Hepatocyte (in vitro differentiated cells): ENCODE measurements at places on chromosomes 11 and 22.

- H3K4me3 ChIP-seq, result peak overlapping the region; percentile 31
- peaks cover 11% of the 10 kb centered on the region for H3K4me1 ChIP-seq
- H3K27ac ChIP-seq, result peak overlapping the region; percentile 95
- H3K27me3 ChIP-seq, result no peaks in the 10 kb centered on the region
- H3K36me3 ChIP-seq, result no peaks in the 10 kb centered on the region
- DNase-seq, result peak; percentile 55
Measured at GRCh38 chr11:66479394-66480116, 679 bp upstream of the DPP3 start.

- H3K36me3 ChIP-seq, result no peaks in the 10 kb centered on the region
- DNase-seq, result no peak
- no peak overlapping the region for H3K27ac ChIP-seq
- no peak overlapping the region for H3K4me3 ChIP-seq
- H3K27me3 ChIP-seq, result no peaks in the 10 kb centered on the region
Measured at GRCh38 chr11:88359541-88359940, 22.0 kb upstream of the CTSC start.

GRCh38 chr11:30919389-30920152, 333.4 kb upstream of the MPPED2 start:
- H3K4me3 ChIP-seq, result no peak overlapping the region
- peaks cover 3% of the 10 kb centered on the region for H3K27me3 ChIP-seq
- H3K27ac ChIP-seq, result no peak overlapping the region
- H3K4me1 ChIP-seq, result no peaks in the 10 kb centered on the region
- no peak for DNase-seq

DNA sequence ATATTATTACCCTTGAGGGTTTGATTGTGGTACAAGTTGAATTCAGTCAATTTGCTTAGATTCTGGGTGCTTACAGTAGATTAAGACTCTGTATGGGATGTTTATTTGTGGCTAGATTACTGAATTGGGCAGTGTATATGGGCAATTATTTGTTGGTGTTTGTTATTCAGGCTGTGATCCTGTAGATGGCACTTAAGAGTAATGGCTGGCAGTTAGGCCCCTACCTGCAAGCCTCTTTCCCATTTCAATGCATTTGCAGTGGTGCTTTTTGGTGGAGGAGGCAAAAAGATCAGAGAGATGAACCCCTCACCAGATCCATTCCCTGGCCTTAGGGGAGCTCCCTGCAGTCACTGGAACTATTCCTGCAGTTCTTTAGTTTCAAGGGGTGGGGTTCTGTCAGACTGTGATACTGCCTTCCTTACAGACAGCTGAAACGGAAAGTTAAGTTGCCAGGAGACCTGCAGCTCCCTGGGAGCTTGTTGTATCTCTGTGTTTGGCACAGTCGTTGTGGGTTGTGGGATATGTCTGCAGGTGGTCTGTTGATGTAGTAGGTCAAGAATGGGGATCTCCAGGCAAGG, 199.5 kb downstream of the AASDHPPT start:
- no peak overlapping the region for H3K4me3 ChIP-seq
- no peaks in the 10 kb centered on the region for H3K36me3 ChIP-seq
- no peak for DNase-seq
- no peak overlapping the region for H3K27ac ChIP-seq
- H3K27me3 ChIP-seq, result no peaks in the 10 kb centered on the region

- no peak overlapping the region for H3K27ac ChIP-seq
- no peaks in the 10 kb centered on the region for H3K4me1 ChIP-seq
- no peak overlapping the region for H3K4me3 ChIP-seq
- DNase-seq, result no peak
- H3K36me3 ChIP-seq, result no peaks in the 10 kb centered on the region
Measured at GRCh38 chr11:67045314-67045713, 11.3 kb upstream of the RHOD start.

- peaks cover 14% of the 10 kb centered on the region for H3K27me3 ChIP-seq
- H3K36me3 ChIP-seq, result no peaks in the 10 kb centered on the region
- H3K4me1 ChIP-seq, result no peaks in the 10 kb centered on the region
Measured at GRCh38 chr22:39940757-39941305, 19.4 kb upstream of the TMA7B start.
